ENCODE measurements at places on chromosomes 4 and X.

DNA sequence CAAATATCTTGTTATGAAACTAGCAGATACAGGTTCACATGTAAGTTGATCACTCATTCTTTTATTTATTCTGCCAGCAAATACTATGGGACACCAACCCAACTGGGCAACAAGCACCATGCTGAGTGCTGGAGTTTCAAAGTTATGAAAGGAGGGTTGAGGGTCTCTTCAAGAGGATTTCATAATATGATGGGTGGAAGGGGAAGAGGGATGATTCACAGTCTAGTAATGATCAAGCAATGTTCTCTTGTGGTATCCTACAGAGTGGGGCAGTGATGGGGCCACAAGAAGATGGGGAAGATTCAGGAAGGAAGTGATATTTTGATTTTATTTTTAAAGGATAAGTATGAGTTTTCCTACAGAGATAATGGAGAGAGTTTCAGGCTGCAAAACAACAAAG, 46.2 kb upstream of the TXK start:
- no peak for ATAC-seq

DNA sequence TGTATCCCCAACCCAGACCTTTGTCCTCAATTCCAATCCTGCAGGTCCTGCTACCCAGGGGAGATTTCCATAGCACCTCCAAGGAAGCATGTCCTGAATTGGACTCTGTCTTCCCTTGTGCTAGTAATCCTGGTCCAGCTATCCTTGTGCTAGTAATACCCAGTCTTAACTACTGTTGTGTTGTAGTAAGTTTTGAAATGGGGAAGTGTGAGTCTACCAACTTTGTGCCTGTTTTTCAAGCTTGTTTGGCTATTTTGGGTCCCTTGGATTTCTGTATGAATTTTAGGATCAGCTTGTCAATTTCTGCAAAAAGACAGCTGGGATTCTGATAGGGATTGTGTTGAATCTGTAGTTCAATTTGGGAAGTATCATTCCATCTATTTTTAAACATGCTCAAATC, 51.4 kb downstream of the CD99L2 start:
- ATAC-seq: no peak

GRCh38 chrX:41686788-41687187, 2.0 kb upstream of the GPR34 start:
- no peak for ATAC-seq

DNA sequence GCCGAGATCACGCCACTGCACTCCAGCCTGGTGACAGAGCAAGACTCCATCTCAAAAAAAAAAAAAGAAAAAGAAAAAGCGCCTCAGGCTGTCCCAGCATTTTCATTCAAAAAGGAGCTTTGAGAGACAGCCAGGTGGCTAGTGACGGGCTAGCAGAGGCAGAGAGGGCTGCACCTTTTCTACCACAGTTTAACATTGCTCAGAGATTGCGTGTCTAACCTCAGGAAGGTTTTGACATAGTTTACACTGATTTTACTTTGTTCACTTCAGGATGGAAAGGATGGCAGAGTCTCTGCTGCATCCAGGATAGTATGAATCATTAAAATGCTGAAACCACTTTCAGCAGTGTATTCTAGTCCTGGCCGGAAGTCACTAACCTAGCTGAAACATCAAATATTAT, 28.1 kb downstream of the ZFP42 start:
- no peak for ATAC-seq

- no peak for ATAC-seq
These were observed 35.6 kb downstream of the NFKB1 start for GRCh38 chr4:102536768-102537167.

DNA sequence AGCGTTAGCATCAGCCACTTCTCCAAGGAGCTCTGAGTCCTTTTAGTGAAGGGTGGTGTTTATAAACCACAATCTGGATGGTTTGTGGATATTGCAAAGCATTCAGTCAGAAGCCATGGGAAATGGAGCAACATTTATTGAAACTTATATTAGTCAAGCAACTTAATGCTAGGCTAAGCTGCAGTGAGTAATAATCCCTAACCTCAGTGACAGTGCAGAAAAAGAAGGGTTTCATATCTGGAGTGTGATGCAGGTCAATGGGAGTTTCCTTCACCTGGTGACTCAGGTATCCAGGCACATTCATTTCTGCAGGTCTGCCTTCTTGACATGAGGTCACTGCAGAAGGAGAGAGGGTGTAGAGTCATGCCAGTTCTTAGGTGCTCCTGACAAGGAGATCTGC, 10.4 kb upstream of the DRD5 start:
- no peak for ATAC-seq

DNA sequence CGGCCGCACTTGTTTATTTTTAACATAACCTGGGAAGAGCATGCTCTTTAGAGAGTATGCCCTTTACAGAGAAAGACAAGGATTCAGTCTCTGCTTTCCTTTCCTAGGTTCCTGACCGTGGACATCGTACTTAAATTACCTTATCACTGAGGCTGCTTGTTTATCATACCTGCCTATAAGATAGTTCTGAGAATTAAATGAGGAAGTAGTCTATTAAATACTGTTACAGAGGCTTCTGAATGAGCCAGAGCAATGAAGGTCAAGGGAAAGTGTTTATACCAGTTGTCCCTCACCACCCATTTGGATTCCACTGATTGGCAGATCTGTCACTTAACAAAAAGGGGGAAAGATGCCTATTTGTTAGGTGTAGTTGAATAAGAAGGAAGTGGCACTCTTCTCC, 10.0 kb downstream of the TXLNG start:
- ATAC-seq: no peak

- ATAC-seq: no peak
These were observed at the start of gene PLAC1 for GRCh38 chrX:134658002-134658759. TSS of gene PLAC1 (minus strand) at chrX:134658471. CDS start at chrX:134566682, 91,789 bp downstream.

DNA sequence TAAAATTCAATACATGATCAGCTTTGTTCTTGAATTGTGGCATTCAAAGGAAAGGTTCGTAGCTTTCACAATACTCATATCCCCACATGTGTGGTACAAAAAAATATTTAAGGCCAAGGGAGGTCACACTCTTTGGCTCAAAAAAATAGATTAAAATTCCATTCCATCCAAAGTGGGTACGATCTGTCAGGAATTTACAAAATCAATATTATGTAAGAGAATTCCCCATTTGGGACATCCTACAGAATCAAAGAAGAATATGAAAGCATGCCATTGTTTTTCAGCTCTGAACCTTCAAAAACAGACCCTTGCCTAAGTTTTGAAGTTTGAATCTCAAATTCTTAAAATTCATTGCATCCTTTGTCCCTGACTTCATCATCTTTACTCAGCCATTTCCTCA, 85.8 kb downstream of the MID1 start:
- ATAC-seq: no peak

DNA sequence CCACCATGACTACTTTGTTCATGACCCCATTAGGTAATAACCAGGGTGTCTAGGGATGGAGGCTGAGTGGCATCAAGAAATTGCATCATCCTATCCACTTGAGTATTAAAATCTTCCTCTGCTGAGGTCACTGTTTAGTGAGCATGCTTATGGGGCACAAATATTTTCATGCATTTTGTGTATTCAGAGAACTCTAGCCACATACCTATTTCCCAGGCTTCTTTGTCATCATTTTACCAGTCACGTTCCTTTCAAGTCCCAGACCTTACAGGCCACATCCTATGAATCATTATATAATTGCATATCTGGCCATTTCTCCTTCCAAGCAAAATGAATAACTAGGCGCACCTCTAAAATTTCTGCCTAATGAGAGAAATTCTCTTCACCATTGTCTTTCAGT, 1882.9 kb upstream of the AGA start:
- no peak for ATAC-seq

DNA sequence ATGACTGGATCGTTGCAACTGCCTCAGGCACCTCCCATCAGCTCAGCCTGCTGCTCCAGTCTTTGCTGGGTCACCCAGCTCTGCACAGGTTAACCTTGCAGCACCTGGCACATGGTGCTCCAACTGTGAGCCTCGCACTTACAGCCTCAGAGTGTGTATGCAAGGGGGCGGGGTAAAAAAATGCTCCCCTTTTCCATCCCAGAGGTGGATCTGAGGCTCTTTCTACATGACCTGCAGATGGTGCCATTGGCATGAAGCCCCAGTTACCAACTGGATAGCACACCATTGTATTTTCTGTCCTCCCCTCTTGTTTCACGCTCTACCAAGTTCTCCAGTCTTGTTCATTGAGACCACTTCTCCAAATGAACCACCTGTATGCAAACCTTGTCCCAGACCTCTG, 46.2 kb upstream of the TRPC3 start:
- no peak for ATAC-seq

- no peak for ATAC-seq
These were observed 8.7 kb downstream of the C1QTNF7 start for GRCh38 chr4:15436513-15436912.

DNA sequence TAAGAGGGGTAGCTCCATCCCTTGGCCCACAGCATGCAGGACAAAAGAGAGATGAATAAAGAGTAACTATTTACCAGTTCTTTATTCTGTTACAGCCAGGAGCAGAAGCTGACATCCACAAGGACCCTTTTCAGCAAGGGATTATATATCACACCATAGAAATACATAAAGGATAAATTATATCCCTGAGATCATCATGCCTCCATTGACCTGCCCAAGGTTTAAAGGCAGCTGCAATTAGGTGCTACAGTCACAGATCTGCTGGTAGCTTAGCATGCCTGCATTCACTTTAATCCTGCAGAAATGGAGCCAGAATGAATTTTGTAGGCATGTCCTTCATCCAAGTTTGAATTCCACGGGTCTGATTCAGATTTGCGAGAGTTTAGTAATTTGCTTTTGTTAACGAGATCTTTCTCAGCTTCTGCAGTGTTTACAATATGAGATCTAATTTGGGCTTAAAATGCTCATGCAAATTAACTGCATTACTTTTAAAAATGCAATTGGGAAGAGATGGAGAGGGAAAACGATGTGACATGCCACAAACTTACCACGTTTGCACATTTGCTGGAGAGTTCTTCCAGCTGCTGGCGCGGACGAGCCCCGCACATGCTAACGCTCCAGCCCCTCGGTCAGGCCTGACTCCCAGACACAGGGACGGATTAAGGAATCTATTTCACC, 327.0 kb upstream of the NOCT start:
- ATAC-seq: no peak

DNA sequence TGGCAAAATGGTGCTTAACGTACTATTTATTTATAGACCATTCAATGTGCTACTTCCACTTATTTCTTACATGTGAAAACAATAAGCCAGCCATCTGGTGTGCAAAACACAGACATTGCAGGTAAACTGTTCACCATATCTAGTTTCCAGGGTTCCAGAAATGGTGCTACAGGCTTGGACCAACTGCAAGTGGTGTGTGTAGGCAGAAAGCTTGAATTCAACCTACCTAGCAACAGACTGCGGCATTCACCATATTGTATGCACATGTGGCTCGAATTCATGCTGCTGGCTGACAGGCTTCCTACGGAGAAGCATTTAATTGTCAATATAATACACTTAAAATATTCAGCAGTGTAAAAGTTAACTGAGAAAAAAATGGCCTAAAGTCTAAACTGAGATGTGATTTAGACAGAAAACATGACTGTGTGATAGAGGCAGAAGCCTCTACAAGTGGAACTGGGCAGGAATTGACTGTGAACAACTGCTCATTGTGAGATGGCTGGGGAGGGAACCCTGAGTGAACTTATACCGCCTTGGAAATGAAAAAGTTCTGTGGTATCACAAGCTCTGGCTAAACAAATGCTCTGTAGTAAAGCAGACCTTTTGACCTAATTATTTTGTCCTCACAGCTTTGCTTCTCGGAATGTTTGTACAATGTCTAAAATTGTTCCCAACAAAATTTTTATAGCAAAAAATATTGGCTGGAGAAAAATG, 434.7 kb downstream of the GRIA2 start:
- no peak for ATAC-seq

GRCh38 chr4:82753238-82753637, 45.4 kb downstream of the SCD5 start:
- no peak for ATAC-seq

- no peak for ATAC-seq
These were observed 274.7 kb upstream of the FGF13 start for GRCh38 chrX:138986235-138986634.

GRCh38 chrX:3143043-3143799, 102.0 kb downstream of the ARSF start:
- peak; percentile 51 for ATAC-seq

DNA sequence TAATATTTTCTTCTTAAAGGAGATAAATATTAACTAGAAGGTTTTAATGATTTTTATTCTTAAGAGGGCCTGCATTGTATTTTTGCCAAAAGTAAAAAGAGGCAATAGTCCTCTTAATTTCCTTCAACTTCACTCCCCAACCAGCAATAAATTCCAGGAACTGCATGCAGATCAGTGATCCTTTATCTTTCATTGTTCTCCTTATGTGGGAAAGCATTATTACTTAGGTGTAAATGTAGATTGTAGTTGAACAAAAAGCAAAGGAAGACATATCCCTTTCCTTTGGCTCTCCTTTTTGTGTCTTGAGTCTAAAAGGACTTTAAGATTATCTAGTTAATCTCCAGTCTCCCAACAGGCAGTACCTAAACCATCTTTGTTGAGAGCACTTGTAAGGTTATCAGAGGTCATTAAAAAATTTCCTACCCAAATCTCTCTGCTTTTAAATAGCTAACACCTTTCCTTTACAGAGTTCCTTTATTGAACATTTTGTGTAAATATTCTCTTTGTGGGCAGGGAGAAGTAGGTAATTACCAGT, 55.3 kb downstream of the RAPGEF2 start:
- ATAC-seq: no peak

DNA sequence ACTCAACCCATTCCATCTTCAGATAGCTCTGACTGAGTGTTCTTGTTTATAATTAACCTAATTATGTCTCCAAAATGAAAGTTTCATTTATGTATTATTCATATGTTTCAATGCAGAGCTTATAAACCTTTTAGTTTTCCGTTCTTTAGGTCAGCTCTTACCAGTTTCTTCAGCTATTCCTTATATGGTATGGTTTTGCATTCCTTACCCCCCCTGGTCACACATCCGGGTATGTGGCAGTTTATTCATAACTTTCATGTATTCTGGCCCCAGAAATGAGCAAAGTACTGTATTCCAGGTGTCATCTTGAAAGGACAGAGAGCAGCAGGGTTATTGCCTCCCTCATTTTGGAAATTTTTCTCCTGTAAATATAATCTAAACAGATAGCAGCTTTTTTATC, 16.8 kb upstream of the IGSF1 start:
- ATAC-seq: no peak

DNA sequence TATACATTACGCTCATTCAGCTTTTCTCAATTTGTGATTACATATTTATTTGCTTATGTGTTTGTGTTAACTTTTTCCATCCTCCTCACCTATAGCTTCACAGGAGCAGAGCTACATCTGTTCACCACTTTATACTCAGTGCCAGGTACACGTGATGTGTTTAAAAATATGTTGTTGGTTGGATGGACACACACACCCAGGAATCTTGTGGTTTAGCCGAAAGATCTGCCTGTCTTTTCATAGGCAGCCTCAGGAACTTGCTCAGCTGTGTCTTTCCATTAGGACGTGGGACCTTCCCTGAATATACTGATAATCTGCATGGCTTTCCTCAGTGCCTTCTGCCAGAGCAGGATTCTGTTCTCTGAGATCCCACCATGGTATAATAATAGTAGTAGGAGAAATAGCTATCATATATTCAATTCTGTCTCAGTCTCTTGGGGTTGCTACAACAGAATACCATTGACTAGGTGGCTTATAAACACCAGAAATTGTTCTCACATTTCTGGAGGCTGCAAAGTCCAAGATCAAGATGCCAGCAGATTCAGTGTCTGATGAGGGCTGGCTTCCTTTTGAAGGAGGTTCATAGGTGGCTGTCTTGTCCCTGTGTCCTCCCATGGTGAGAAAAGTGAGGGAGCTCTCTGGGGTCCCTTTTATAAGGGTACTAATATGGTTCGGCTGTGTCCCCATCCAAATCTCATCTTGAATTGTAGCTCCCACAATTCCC, 50.0 kb upstream of the SOD3 start:
- ATAC-seq: no peak
